ENCODE measurements at places on chromosomes 1 and 21.

GRCh38 chr1:60034999-60035398 is 38.6 kb downstream of the C1orf87 start:
- DNase-seq: no peak

GRCh38 chr1:99782397-99782796 is 16.0 kb upstream of the FRRS1 start:
- DNase-seq: no peak

DNA sequence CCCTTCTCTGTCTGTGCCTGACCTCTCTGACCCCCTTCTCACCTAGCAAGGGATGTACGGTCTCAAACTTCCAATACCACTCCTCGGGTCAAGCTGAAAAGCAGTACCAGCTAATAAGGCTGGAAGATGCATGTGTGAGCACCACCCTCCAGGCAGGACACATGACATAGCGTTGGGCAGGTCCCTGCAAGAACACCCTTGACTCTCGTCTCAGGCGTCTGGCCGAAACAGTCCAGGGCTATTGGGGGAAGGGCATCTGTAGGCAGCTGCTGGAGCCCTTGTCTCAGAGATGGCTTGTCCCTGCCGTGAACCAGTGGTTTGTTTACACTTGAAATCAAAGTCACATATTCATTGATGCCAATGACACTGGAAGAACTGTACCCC is 56.5 kb downstream of the CD46 start:
- no peak for DNase-seq

DNA sequence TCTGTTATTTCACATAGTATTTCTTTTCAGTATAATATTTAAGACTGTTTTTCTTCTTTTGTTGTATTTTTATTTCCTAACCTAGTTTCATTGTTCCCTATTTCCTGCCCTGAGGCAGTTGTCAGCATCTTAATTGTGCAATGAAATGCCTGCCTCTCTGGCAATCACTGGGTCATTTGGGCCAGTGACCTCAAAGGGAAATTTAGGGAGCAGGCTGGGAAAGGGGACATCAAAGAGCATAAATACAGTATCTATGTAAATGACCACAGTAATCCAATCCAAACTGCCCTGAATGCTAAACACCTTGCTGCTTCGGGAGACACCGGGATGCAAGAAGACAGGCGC is 147.8 kb downstream of the TLR5 start:
- DNase-seq: no peak

- DNase-seq: no peak
These were observed 325.6 kb downstream of the RRAGC start for GRCh38 chr1:38533772-38534472.

DNA sequence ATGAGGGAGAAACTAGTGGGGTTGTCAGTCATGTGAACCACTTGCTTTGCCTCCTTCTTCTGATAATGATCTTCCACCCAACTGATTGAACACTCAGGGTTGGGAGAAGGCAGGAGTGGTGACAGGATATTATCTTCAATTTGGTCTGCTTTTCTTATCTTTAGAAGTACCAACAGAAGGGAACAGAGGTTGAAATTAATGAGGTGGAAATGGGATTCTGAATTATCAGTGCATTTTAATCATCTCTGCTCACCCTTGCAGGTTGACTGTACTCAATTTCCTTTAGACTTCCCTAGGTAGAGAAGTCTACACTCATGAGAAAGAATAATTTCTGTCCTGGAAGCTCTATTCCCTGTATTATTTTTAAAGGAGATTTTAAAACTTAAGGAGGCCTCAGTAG is 19.9 kb upstream of the PTPN14 start:
- DNase-seq: no peak

GRCh38 chr1:207363871-207364270 is 42.4 kb downstream of the CD55 start:
- no peak for DNase-seq

DNA sequence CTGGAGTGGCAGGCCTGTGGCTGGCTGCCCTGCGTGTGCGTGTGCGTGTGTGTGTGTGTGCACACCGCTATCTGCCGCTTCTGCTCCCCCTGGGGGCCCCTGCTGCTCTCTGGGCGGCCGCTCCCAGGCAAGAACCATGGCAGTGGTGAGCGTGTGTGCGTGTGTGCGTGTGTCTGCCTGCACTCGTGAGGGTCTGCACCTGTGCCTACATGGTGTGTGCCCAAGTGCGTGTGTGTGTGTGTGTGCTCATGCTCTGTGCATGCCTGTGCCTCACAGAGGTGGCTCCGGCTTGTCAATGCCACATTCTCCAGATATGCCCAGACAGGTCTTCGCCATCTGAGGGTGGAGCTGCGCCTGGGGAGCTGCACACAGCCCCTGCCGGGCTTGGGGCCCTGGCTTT is 18.7 kb upstream of the PEX10 start:
- no peak for DNase-seq
